Neural cell (in vitro differentiated cells): ENCODE measurements at places on chromosomes 4 and X. TPM values are rescaled to one million over a fixed set of nuclear protein-coding genes. Genes with fewer than 3 reads are reported as not detected.

The KLHL8 gene
- polyA plus RNA-seq = 15.0 and 16.6 TPM in 2 replicates

The TBCK gene
- polyA plus RNA-seq = 53.8 and 55.0 TPM in 2 replicates

The DGKK gene
- 0.92 and 1.3 TPM in 2 replicates for polyA plus RNA-seq

The AKAP4 gene
- polyA plus RNA-seq = not detected in 2 replicates

The CXCL10 gene
- not detected in 2 replicates for polyA plus RNA-seq
